ENCODE measurements at places on chromosomes 13 and 19.
A peak's percentile ranks its signal among the peaks of the same experiment; 100 is the strongest.

- DNase-seq, result no peak
Measured at GRCh38 chr19:51457351-51458013, 772 bp downstream of the SIGLEC8 start.

DNA sequence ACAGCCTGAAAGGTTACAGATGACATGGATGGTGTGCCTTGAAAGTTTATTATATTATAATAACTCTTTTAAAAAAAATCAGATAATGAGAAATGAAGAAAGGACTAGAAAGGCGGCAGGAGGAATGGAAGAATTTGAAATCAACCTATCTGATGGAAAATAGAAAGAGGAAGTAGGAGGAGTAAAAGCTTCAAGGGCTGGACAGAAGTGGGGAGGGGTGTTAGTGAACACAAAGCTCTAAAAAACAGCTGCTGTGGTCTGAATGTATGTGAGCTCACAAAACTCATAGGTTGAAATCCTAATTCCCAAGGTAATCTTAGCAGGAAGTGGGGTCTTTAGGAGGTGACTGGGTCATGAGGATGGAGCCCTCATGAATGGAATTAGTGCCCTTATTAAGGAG is 19.5 kb downstream of the CCDC70 start:
- DNase-seq, result no peak

- no peak for DNase-seq
Measured at GRCh38 chr19:48355365-48355954, 8.3 kb downstream of the TMEM143 start.

DNA sequence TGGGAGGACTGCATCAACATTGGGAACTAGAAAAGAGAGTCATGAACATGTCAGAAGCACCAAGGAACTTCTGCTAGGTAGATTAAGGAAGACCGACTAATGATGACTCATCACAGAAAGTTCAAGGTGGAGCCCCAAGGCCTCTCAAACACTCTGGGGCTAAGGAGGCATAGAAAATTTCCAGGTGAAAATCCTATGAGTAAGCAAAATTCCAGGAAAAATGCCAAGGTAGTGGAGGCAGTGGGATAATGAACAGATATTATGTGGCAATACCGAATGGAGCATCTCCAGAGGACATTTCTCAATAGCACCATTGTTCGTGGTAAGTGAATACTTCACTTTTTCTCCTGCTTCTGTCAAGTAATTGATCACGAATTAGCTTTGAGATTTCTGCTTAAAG is 336.5 kb downstream of the MZT1 start:
- peak; percentile 96 for DNase-seq

DNA sequence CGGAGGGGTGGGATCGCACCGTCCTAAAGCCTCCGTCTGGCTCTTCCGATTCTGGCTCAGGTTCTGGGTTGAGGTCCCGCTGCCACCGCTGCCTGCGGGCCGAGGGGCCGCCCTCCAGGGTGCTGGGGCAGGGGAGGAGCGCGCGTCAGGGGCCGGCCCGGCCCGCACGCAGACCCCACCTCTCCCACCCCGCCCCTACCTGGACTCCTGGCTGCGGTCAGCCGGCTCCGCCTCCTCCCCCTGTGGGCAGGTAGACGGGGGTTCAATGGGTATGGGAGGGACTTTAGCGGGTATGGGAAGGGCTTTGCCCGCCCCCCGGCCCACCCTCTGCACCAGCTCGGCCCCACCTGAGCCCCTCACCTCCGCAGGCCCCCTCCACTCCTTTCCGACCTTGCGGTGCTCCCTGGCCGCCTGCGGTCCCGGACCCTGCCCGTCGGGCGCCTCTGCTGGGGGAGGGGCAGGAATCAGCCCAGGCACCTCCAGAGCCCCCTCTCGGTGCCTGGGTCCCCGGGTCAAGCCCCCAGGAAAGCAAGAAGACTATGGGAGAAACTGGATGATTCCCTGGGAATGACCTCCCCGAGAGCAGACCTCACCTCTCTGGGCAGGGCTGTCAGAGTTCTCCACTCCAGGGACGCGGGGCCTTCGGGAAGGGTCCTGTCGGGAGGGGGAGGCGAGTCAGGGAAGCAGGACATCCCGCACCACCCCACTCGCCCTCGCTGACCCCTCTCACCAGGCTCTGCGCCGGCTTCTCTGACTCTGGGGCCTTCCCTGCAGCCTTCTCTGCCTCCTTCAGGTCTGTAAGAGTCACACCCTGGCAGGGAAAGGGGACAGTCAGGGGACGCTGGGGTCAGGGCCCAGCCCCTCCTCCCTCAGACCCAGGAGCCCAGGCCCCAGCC is 17.0 kb downstream of the EPS8L1 start:
- no peak for DNase-seq

DNA sequence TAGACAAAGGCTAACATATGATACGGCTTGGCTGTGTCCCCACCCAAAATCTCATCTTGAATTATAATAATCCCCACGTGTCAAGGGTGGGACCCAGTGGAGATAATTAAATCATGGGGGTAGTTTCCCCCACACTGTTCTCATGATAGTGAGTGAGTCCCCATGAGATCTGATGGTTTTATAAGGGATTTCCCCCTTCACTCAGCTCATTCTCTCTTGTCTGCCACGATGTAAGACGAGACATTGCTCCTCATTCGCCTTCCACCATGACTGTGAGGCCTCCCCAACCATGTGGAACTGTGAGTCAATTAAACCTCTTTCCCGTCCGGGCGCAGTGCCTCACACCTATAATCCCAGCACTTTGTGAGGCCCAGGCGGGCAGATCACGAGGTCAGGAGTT is 143.5 kb downstream of the RXFP2 start:
- no peak for DNase-seq

GRCh38 chr19:44876930-44877535 is 14.0 kb upstream of the TOMM40 start:
- no peak for DNase-seq

DNA sequence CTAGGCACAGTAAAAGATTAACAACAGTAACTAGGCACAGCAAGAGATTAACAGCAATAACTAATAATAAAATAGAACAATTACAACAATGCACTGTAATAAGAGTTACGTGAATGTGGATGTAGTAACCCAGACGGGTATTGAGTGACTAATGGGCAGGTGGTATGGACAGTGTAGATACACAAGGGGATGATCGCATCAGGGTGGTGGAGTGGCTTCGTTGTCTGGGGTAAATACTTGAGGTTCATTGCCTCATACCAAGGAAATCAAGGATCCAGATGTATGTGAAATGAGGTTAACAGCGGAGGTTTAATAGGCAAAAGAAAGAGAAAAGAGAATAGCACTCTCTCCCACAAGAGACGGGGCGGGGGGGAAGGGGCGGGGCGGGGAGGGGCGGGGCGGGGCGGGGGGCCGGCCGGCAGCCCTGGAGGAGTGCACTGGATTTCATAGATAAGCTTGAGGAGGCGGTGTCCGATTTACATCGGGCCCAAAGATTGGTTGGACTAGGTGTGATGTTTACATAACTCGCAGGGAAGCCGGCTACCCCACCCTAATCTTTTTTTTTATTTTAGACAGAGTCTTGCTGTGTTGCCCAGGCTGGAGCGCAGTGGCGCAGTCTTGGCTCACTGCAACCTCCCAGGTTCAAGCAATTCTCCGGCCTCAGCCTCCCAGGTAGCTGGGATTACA is 106.3 kb downstream of the KCTD15 start:
- DNase-seq, result no peak

GRCh38 chr19:9498183-9498902 is at the start of gene ZNF560:
TSS of gene ZNF560 (minus strand) at chr19:9498616. CDS start at chr19:9475313, 23,303 bp downstream.
- DNase-seq, result no peak

All from renal cortical epithelial cell (primary cell).